Aorta (tissue), 5 donors: ENCODE measurements at places on chromosomes 6 and 20. TPM values are rescaled to one million over a fixed set of nuclear protein-coding genes. Genes with fewer than 3 reads are reported as not detected.

FNDC1 gene
- total RNA-seq = 2.5 TPM

BTNL2 gene
- not detected for total RNA-seq

SLC17A9 gene
- 17.8 TPM for total RNA-seq

RRAGD gene
- 16.2 TPM for total RNA-seq

ETV7 gene
- total RNA-seq = 2.2 TPM

CCN2 gene
- total RNA-seq = 588 TPM

HLA-G gene
- total RNA-seq = 0.29 TPM

NANP gene
- 5.0 TPM for total RNA-seq

PPP1R3G gene
- total RNA-seq = 1.7 TPM

SLC2A10 gene
- total RNA-seq = 25.6 TPM

CST4 gene
- total RNA-seq = not detected

NSFL1C gene
- 71.3 TPM for total RNA-seq

SOX18 gene
- total RNA-seq = 43.2 TPM

RARS2 gene
- total RNA-seq = 36.1 TPM

IMPG1 gene
- not detected for total RNA-seq

GPX5 gene
- total RNA-seq = not detected

ESR1 gene
- 4.1 TPM for total RNA-seq

PRDM13 gene
- total RNA-seq = not detected

OPRM1 gene
- total RNA-seq = not detected

SPATS1 gene
- total RNA-seq = not detected

TNFRSF6B gene
- 5.9 TPM for total RNA-seq

FAM209B gene
- not detected for total RNA-seq

SIRPD gene
- 0.42 TPM for total RNA-seq

RHAG gene
- not detected for total RNA-seq

IPCEF1 gene
- 4.7 TPM for total RNA-seq

GPSM3 gene
- 26.2 TPM for total RNA-seq

ANKEF1 gene
- 2.3 TPM for total RNA-seq

SLC22A23 gene
- total RNA-seq = 6.0 TPM

MUC22 gene
- not detected for total RNA-seq

GSTA3 gene
- total RNA-seq = not detected

CST7 gene
- total RNA-seq = 3.1 TPM

MYB gene
- 0.87 TPM for total RNA-seq

LY6G6C gene
- total RNA-seq = not detected
